ENCODE measurements at places on chromosomes 4 and X.

- no peak for DNase-seq
Measured at GRCh38 chr4:105911426-105911825, 16.2 kb downstream of the NPNT start.

GRCh38 chrX:37603938-37604409 is 32.5 kb downstream of the LANCL3 start:
- no peak for DNase-seq

- DNase-seq, result no peak
Measured at GRCh38 chr4:7023486-7023885, 19.7 kb upstream of the TADA2B start.

GRCh38 chr4:68361146-68361589 is 11.3 kb upstream of the YTHDC1 start:
- no peak for DNase-seq

- no peak for DNase-seq
Measured at GRCh38 chrX:150768580-150769190, 75.5 kb downstream of the MTMR1 start.
